Brain (organoid and tissue), 16 donors: ENCODE measurements at places on chromosomes 16 and 17. TPM values are rescaled to one million over a fixed set of nuclear protein-coding genes. Genes with fewer than 3 reads are reported as not detected.

DNA sequence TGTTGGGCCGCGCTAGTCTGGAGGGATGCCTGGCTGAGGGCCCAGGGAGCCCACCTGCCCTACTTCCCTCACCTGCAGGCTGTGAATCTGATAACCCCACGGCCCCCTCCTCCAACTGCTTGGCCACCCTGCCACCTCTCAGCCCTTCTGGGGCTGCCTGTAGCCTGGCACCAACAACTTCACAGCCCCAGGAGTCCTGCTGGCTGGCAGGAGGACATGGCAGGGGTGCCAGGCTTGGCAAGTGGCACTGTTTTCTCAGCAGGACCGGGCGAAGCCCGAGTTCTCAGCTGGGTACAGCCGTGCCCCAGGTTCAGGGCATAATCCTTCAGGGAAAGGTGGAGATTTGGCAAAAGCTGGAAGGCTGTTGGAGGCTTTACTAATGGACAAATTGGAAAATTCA is 129.6 kb downstream of the CMIP start:
- peak; percentile 36 for DNase-seq

DNA sequence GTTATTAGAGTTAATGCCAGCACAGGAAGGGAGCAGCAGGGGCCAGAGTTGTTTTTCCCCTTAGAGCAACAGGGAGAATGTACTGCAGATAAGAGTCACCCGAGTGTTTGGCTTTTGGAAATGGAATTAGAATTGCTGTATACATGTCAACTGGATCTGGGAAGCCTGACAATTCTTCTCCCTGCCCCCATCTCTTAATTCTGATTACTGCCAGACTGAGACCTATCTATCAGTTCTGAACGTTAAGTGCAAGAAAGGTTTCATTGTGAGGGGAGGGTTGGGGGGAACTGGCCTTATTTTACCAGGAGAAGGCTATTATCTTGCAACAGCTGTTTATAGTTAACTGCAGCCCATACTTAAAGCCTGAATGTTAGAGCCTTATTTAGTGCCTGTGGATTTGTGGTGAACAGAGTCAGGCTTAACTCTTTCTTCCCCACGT is 424.5 kb upstream of the CDH11 start:
- peak; percentile 5 for DNase-seq

DNA sequence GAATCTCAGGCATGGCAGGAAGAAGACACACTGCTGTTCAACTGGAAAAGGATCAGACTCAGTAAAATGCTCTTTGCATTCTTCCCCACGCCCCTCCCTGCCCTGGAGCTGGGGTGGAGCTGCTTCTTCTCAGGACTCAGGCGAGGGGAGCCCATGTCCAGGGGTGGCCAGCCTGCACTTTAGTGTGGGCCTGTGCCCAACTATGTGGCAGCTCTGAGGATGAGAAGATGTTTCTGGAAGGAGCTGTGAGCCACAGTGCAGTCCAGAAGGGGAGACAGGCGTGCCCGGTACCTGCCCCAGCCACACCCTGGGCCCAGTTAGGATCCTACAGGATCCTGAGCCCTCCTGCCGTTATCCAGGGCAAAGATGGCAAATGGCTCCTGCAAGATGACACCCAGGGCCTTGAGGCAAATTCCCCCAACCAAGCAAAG is 120.3 kb downstream of the ANKRD11 start:
- DNase-seq: no peak

Gene OR3A3
- not detected for polyA plus RNA-seq

Gene COL1A1
- polyA plus RNA-seq: 11.2 TPM

DNA sequence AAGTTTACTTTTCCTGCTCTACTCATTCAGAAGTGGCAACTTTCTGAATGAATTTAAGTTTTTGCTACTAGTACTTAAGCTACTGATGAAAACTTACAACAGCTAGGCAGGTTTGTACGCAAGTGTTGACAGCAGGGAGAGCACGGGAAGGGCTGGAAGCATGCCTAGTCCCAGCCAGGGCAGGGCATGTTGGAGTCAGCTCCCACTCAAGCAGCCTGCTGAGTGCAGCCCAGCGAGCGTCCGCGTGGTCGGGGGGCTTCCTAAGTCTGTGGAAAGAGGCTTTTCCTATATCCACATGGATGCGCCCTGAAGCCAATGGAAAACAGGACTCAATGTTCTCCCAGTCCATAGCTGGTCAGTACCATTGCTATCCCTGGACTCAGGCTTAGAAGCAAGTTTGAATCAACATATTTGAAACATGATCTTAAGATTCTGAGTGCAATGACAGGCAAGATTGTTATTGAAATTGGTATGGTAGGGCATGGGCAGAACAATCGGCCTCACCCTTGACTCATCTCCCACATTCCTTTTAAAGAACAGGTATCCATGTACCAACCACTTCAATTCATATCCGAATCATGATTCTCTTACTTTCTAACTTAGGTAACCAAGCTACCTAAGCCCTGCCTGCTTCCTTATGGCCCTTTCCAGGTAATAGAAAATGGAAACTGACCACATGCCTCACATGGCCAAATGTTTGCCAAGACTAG is 22.5 kb downstream of the CYB5D2 start:
- DNase-seq: no peak

GRCh38 chr17:80259457-80260068 is 1.1 kb upstream of the RNF213 start:
- DNase-seq: no peak

GRCh38 chr16:75294773-75295459 is 43.5 kb upstream of the BCAR1 start:
- peak; percentile 54 for DNase-seq

DNA sequence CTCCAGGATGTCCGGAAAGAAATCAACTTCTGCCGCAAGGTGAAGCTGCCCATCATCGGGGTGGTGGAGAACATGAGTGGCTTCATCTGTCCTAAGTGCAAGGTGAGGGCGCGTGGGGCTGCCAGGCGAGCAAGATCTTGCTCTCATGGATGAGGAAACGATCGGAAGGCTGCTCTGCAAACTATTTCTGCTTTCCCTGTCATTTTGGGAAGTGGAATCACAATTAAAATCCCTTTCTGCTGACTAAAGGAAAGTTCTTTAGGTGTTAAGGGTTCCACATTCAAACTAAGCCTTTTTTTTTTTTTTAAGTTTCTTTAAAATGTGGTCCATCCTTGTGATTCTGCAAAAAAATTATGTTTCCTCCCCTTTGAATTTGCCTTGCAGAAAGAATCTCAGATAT is 17.7 kb downstream of the NUBP1 start:
- DNase-seq: no peak

Gene GPR142
- 0.51 TPM for polyA plus RNA-seq

Gene PCTP
- 1.5 TPM for polyA plus RNA-seq

Gene OR3A2
- polyA plus RNA-seq: not detected

GRCh38 chr16:31215287-31216162 is 1.4 kb downstream of the PYDC1 start:
- peak; percentile 70 for DNase-seq

DNA sequence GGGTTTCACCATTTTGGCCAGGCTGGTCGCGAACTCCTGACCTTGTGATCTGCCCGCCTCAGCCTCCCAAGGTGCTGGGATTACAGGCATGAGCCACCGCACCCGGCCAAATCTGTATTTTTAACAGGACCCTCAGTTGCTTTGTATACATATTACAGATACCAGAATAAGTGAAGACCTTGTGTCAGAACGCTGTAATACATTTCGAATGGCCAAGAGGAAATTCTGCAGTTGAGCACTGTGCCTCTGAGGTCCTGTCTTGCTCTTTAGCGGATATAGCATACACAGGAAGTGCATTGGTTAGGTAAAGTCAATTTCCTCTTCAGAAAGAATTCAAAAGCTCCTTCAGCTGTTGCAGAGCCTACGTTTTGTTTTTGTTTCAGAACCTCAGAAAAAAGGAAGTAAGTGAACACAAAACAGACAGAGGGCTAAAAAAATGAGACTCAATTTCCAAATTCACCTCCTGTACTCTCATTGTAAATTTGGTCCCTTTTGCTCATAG is 15.7 kb downstream of the CRLF3 start:
- DNase-seq: no peak

DNA sequence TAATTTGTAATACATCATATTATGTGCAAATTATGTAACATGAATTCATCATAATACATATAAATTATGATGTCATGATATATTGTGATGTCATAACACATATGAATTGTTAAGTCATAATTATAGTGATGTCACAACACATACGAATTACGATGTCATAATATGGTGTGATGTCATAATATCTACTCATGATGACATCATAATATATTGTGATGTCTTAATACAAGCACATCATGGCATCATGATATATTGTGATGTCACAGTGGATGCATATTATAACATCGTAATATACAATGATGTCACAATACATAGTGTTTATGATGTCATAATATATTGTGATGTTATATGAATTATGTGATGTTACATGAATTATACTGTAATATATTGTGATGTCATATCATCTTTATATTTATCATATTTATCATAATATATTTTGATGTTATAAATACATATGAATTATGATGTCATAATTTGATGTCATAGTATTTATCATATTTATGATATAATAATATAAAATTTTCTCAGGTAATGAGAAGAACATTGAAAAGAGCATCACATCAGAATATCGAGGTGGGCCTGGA is 1793.0 kb downstream of the TP53TG3F start:
- no peak for DNase-seq

GRCh38 chr16:4601036-4601863 is 13.4 kb downstream of the UBALD1 start:
- DNase-seq: peak; percentile 66

GRCh38 chr17:49101054-49101534 is 31.5 kb upstream of the B4GALNT2 start:
- DNase-seq: no peak

DNA sequence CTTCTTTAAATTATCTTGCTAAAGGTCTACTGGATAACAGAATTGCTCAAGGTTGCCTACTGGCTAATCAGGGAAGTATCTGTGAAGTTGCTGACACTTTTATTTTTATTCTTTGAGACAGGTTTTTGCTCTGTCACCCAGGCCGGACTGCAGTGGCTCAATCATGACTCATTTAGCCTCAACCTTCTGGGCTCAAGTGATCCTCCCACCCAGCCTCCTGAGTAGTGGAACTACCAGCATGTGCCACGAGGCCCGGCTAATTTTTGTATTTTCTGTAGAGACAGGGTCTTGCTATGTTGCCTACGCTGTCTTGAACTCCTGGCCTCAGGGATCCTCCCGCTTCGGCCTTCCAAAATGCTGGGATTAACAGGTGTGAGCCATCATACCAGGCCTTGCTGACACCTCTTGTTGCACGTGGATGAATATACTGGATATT is 43.1 kb downstream of the GLG1 start:
- DNase-seq: no peak

DNA sequence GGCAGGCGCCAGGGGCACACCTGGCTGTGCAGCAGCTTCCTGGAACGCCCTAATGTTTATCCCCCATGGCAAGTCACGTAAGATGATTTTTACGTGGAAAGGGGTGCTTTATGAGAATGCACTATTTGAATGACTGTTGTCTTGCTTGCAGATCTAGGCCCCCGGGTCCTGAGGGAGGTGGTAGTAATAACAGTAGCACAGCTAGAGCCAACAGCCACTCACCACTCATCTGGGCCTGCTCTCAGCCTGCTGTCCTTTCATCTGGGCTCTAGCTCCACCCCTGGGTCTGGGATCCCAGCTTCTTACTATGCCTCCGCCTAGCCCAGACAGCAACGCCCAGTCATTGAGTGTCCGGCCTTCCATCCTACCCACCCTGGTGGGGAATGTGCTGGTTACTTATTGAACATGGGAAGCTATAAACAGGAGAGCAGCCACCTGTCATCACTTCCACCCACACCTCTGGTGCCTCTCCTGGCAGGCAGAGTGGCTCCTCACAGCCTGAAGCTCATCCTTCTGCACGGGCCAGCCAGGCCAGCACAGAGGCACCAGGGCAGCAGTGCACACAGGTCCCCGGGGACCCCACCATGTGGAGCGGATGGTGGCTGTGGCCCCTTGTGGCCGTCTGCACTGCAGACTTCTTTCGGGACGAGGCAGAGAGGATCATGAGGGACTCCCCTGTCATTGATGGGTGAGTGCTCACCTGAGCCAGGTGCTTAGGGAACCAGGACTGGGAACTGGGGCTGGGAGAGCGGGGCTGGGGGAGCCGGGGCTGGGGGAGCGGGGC is 16.6 kb downstream of the DPEP1 start:
- no peak for DNase-seq
